ENCODE measurements at places on chromosomes 7 and 10. TPM values are rescaled to one million over a fixed set of nuclear protein-coding genes. Genes with fewer than 3 reads are reported as not detected.
A peak's percentile ranks its signal among the peaks of the same experiment; 100 is the strongest.

GRCh38 chr7:26000841-26001240, 151.2 kb upstream of the NFE2L3 start:
- DNase-seq, result no peak

NUTM2A gene
- total RNA-seq, result 1.3 TPM

DNA sequence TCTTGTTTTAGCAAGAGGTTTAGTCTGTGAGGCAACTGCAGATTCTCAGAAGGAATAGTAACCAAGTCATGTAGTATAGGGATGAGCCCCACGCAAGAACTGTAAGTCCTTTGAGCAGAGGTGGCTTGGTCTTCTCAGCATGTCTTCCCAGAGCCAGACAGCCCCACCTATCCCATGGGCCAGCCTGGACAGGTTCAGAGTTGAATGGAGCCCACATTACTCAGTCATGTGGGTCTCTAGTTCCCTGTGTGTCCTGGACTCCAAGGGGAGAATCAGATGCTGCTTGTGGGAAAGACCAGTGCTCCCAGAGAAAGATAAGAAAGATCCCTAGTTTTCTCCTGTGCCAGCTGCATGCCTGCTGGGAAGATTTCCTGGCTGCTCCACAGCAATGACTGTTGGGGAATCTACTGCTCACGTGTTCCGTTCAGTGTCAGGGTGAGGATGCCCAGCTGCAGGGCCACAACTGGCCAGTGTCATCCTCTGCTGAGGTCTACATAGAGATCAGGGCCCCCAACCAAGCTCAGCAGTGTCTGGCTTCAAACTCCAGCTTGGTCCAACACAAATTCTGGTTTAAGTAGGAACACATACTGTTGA, 66.9 kb upstream of the UNC5B start:
- DNase-seq, result peak; percentile 33

GRCh38 chr7:144969787-144970186, 133.9 kb upstream of the TPK1 start:
- DNase-seq, result no peak

HTR5A gene
- total RNA-seq, result not detected

- peak; percentile 85 for DNase-seq
Observed at GRCh38 chr7:13603661-13604060, 385.8 kb downstream of the ETV1 start.

GRCh38 chr7:141200191-141201108, 126.6 kb downstream of the TMEM178B start:
- DNase-seq, result no peak

GRCh38 chr7:122140918-122141317, 3.1 kb downstream of the AASS start:
- no peak for DNase-seq

Measured in mammary epithelial cell (primary cell).